Stimulated activated CD8-positive, alpha-beta memory T cell treated with anti-CD3 and anti-CD28 coated beads, Interleukin-12 subunit alpha, Interleukin-12 subunit beta, amount 100 ng/mL, for 4 hours (primary cell): ENCODE measurements at places on chromosomes 1 and 21.

DNA sequence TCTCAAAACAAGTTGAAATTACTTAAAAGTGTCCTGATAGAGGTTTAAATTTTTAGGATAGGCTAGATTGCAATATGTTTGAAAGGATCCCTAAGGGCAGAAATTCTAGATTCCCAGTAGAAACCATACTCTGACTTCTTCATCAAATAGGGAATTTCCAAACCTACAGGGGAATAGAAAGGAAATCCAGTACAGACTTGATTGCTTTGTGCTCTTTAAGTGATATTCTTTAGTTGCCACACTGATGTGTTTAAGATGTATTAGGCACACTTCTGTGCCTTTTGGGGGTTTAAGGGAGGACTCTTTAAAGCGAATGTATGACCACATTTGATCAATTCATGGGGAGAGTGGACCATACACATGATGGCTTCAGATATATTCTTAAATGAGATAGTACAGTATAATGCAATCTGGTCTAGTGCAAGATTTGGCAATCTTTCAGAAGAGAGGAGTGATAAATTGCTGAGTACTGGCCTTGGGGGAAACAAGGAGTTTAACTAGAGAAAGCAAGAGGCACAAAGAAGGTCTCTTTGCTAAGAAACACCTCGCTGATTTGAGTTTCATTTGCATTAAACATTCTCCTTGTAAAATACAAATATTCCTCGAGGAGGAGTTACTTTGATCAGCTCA is 268.8 kb upstream of the NR5A2 start:
- no peak for DNase-seq

- no peak for DNase-seq
Observed at GRCh38 chr21:22476726-22477646, 1478.8 kb downstream of the NCAM2 start.

DNA sequence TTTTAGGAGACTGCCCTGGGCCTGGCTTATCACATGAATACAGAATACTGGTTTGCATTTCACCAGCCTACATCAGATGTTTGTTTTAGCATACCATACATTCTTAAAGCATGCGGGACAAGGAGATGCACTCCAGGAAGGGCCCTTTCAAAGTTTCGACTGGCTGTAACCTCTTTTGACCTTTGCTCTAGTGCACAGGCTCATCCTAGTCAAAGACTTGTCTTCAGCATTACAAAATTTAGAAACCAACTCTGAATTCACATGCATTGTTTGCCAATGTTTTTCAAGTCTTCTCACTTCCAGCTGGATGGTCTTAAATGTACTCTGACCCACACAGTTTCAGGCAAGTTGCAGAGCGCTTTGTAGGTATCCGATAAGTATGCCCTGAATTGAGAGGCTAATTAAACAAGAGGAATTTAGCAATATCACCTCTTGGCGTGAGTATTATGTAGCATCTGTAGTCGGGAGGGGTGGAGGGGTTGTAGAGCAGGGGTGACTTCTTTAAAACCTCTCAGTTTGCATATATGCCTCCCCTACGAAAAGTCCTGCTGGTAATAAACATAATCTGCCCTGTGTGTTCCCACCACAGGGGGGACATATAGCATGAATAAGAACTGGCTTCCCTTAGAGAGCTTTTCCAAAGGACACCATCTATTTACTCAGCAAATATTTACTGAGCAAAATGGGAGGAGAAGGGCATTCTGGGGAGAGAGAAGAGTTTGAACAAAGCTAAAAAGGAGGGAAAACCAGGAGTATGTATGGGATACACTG is 24.4 kb upstream of the AHCYL1 start:
- no peak for DNase-seq

DNA sequence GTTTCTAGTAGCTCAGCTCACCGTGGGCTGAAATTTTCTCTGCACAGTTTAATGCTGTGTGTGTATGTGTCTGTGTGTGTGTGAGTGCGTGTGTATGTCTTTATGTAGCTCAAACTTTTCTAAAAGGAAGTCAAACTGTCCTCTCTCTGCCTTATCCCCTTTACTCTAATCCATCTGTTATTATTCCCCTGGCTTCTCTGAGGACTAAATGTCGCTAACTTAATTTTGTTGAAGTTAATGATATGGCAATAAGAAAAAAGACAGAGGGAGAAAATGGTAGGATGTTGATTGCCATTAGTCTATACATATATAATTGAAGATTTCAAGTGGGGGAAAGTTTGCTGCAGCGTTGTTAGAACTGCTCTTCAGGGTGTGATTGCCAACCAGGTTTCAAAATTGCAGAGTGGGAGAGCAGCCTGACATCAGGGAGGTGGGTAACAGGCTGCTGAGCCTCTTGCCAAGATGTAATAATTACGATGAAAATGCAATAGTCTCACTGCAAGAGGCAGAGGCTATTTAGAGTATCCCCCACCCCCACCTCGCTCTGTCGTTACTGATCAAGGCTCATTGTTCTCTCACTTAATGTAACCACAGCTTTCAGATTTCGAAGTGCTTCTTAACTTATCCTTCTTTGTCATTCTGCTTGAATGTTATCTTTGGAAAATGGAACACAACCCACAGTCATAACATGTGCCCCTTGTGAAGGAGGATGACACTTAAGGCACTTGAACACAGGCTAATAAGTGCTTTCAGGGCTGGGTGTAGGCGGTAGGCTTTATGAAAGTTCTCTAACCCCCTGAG is 559.0 kb upstream of the PLXNA2 start:
- no peak for DNase-seq

DNA sequence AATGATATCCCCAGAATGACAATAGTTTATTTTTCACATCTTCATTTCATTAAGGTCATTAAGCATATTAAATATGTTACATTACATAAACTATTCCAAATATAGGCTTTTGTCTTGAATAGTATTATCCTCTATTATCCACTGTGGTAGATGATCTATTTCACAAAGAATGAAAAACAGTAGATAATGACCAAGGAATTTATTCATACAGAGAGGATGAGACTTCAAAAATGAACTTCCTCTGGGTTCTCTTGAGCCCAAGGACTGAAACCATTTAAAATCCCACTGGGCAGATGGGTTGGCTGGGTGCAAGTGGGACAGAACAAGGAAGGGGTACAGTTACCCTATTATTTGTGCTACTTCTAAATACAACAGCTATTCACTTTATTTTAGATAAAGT is 33.0 kb downstream of the PTPN14 start:
- DNase-seq: no peak
